ENCODE measurements at places on chromosomes 4 and X. TPM values are rescaled to one million over a fixed set of nuclear protein-coding genes. Genes with fewer than 3 reads are reported as not detected.

DNA sequence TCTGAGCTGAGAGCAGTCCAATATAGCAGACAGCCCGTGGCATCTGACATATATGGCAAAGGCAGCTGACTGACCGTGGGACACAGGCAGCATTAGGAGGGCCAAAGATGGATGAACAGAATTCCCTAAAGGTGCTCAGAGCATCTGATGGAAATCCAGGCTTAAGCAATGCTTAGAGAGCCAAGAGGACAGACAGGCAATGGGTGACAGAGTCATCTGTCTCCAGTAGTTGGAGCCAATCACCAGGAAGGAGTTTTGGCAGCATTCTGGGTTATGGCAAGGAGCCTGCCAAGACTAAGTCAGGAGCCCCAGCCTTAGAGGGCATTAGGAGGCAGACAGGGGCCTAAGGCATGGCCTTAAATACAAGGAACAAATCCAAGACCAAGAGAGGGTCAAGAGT, 153.3 kb upstream of the USP9X start:
- H3K4me1 ChIP-seq: peaks cover 13% of the 10 kb centered on the region
- no peaks in the 10 kb centered on the region for H3K36me3 ChIP-seq
- no peak overlapping the region for H3K27ac ChIP-seq
- peak; percentile 49 for DNase-seq
- H3K27me3 ChIP-seq: peaks cover 48% of the 10 kb centered on the region
- no peak overlapping the region for H3K4me3 ChIP-seq

DNA sequence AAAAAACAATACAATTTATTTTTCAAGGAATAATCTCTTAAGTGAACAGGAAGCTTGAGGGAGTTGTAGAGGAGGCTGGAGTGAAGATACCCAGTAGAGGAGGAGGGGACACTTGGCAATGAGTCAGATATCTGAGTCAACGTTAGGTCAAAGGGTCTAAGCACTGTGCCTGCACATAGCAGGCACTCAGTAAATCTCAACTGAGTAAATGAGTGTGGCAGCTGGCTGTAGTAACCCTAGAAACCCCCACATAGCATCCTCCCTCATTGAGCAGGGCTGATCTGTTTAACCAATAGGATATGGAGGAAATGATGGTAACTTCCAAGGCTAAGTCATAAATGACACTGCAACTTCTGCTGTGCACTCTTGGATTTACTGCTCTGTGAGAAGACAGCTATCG, 186.0 kb upstream of the FAM241A start:
- H3K4me1 ChIP-seq: no peaks in the 10 kb centered on the region
- H3K36me3 ChIP-seq: no peaks in the 10 kb centered on the region
- peak; percentile 61 for DNase-seq

DNA sequence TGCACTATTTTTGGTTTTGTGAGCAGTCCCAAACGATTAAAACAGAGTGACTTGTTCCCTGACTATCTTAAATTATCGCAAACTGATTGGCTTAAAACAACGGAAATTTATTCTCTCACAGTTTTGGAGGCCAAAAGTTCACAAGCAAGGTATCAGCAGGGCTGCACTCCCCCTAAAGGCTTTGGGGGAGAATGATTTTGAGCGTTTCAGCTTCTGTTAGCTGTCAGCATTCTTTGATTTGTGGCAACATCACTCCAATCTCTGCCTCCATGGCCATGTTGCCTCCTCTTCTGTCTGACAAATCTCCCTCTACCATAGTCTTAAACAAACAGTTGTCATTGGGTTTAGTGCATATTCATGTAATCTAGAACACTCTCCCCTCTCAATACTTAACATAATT, 459.6 kb upstream of the ATOH1 start:
- H3K36me3 ChIP-seq: no peaks in the 10 kb centered on the region
- no peak overlapping the region for H3K27ac ChIP-seq
- H3K4me3 ChIP-seq: no peak overlapping the region
- DNase-seq: no peak
- H3K4me1 ChIP-seq: no peaks in the 10 kb centered on the region

DNA sequence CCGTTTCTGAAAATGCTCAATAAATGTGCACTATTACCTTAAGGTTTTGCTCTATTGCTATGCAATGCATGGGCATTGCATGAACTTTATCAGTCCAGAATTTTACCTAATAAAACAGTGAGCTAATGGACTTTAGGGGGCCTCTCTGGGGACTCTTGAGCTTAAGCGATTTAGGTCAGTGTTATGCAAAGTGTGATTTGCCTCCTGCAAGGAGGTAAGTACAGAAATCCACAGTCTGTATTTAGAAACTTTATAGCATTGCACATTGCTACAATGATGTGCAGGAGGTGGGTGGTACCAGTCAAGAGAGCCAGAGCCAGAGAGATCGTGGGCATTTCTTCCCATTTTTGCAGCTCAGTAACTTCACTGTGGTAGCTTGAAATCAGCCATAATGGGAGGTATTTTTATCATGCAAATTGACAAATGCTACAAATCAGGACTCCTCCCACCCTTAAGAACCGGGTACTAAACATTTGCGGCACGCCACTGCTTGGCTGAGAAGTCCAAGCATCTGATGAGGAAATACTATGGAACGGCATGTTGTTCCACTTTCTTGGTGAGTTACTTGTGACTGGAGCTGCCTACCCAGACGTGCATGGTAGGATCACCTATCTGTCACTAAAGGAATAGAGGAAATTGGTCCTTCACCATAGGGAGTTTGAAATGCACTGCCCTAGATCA, 174.6 kb upstream of the PGRMC2 start:
- no peaks in the 10 kb centered on the region for H3K36me3 ChIP-seq
- DNase-seq: no peak
- H3K27ac ChIP-seq: no peak overlapping the region
- H3K27me3 ChIP-seq: no peaks in the 10 kb centered on the region
- H3K4me1 ChIP-seq: no peaks in the 10 kb centered on the region
- no peak overlapping the region for H3K4me3 ChIP-seq

DNA sequence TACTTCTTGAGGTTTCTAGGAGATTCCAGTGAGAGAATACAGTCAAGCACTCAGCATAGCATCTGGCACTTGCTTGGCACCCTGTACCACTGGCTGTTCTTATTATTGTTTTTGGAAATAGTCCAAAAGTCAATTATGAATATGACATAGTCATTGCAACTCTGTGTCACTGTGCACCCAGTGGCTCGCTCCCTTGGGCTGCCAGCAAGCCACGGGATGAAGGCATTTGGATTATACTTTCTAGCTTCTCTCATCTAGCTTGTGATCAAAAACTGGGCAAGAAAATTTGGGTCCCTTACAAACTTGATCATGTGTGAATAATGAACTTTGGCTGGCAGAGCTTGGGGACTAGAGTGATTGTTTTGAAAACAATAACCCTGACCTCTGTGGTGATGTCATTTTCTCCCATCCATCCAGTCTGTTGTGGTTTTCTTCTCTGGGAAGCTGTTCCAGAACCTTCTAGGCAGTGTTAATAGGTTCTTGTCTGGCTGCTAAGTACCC, 32.7 kb upstream of the LIMCH1 start:
- peaks cover 55% of the 10 kb centered on the region for H3K4me1 ChIP-seq
- H3K4me3 ChIP-seq: no peak overlapping the region
- H3K36me3 ChIP-seq: peaks cover 12% of the 10 kb centered on the region

DNA sequence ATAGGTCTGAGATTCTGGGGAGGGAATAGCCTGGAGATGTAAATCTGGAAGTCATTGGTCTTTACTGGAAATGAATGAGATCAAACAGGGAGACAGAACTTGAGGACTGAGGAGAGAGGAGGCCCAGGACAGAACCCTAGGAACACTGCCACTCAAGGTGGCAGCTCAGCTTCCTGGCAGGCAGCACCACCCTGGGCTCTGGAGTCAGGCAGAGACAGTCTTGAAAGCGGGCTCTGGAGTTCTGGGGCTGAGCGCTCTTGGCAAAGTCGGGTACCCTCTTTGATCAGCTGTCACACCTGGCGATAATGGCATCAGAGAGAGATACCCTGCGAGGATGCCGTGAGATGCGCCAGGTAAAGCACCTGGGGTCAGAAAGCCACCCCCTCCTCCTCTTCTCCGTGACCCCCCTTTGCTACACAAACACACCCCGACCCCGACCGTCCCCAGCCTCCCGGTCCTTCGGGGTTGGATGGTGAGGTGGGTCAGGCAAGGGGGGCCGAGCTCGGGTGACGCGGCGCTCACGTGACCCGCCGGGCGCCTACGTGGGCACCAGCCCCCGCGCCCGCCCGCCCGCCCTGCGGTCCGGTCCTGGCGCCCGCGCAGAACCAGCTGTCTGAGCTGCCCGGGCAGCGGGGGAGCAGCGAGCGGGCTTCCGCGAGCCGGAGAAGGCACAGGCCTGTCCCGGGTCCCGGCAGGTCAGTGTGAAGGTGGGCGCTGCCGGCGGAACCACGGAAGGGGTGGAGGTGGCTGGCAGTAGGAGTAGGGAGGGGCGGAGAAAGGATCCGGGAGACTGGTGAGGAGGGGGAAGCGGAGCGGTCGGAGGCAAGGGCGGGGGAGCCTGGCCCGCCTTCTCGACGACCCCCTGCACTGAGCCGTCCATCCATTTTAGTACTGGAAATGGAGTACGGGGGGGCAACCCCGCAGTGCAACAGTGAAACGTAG, at the start of gene TCEAL3:
TCEAL3 (plus strand) TSS at position 600 of the 942 bp plus-strand sequence. CDS start 1,102 bp downstream, outside the sequence.
- H3K27ac ChIP-seq: peak within 1 kb of the TSS; percentile 87
- peaks cover 8% of the 10 kb centered on the region for H3K4me1 ChIP-seq
- no peak for DNase-seq
- H3K27me3 ChIP-seq: peaks cover 73% of the 10 kb centered on the region

GRCh38 chr4:110344165-110344564, 131.8 kb upstream of the ENPEP start:
- H3K27ac ChIP-seq: no peak overlapping the region
- peaks cover 5% of the 10 kb centered on the region for H3K27me3 ChIP-seq
- no peak overlapping the region for H3K4me3 ChIP-seq
- H3K36me3 ChIP-seq: no peaks in the 10 kb centered on the region

- H3K4me3 ChIP-seq: no peak overlapping the region
- H3K27ac ChIP-seq: no peak overlapping the region
- H3K4me1 ChIP-seq: no peaks in the 10 kb centered on the region
- no peak for DNase-seq
These were observed 78.8 kb downstream of the FAM184B start for GRCh38 chr4:17702641-17703040.

DNA sequence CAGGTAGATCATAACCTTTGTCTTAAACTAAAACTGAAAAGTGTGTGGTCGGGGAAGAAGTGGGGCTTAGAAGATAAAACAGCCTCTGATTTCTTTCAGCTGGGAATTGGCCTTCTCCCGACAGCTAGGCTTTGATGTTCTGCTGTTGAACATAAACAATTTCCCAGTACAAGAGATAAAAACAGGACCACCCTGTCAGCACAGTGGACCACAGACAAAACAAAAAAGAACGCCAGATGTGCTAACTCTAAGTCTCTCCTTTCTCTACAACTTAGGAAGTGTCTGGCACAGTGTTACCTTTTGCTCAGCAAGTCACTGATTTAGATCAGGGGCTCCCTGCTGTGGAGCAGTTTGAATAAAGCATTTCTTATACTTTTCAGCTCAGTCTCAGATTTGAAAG, 87.5 kb upstream of the UXT start:
- no peak overlapping the region for H3K4me3 ChIP-seq
- no peak for DNase-seq
- H3K36me3 ChIP-seq: no peaks in the 10 kb centered on the region
- no peak overlapping the region for H3K27ac ChIP-seq
- H3K27me3 ChIP-seq: no peaks in the 10 kb centered on the region

GRCh38 chr4:57109411-57109846, 756 bp downstream of the IGFBP7 start:
- peak overlapping the region; percentile 68 for H3K4me3 ChIP-seq
- no peaks in the 10 kb centered on the region for H3K27me3 ChIP-seq
- no peaks in the 10 kb centered on the region for H3K36me3 ChIP-seq
- peaks cover 30% of the 10 kb centered on the region for H3K4me1 ChIP-seq
- no peak for DNase-seq
- no peak overlapping the region for H3K27ac ChIP-seq

DNA sequence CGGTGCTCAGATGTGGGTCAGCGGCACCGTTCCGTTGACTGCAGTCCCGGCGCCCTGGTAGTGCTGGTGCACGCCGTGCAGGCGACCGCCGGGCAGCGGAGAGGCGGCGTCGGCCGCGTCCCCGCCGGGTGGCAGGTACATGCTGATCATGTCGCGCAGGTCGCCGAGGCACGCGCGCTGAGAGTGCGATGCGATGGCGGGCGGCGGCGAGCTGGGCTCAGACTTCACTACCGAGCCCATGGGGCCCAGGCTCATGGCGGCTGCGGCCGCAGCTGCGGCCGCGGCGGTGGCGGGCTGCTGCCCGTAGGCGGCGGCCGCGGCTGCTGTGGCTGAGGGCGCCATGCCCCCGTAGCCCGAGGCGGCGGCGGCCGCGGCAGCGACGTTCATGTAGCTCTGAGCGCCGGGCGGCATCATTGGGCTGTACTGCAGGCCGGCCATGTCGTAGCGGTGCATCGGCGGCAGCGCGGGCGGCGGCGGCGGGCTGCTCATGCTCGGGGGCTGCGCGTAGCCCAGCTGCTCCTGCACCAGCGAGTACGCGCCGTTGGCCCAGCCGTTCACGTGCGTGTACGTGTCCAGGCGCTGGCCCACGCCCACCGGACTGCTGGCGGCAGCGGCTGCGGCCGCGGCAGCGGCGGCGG, 1.0 kb downstream of the SOX3 start:
- no peak for DNase-seq
- H3K4me3 ChIP-seq: no peak overlapping the region
- no peaks in the 10 kb centered on the region for H3K36me3 ChIP-seq
- peaks cover 6% of the 10 kb centered on the region for H3K4me1 ChIP-seq
- H3K27ac ChIP-seq: no peak overlapping the region
- peaks cover 8% of the 10 kb centered on the region for H3K27me3 ChIP-seq

DNA sequence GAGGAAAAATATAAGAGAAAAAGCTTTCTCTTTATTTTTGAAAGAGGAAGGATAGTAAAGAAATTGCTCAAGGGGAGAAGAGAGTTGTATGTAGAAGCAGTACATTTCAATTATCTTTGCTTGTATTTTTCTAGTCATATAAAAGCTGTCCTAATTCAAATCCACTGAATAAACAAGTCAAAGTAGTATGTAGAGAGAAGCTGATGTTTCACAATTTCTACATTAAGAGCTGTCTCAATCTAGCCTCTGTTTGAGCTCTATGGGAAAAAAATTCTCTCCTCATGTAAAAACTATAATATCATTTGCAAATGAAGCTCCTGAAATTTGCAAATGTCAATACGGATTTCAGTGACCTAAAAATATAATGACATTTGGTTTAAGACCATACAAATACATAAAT, 52.6 kb downstream of the CHM start:
- H3K4me1 ChIP-seq: peaks cover 15% of the 10 kb centered on the region
- H3K27ac ChIP-seq: no peak overlapping the region
- no peaks in the 10 kb centered on the region for H3K36me3 ChIP-seq

DNA sequence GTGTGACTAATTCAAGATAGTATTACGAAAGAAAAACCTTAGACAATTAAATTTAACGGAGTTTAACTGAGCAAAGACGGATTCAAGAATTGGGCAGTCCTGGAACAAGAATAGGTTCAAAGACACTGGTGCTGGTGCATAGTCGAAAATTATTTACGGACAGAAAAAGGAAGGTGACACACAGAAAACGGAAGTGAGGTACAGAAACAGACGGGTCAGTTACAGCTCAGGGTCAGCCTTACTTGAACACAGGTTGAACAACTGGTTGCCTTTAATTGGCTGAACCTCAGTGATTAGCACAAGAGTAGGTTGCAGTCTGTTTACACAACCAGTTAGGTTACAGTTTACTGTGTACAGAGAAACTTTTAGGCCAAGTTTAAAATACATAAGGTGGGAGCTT, 31.5 kb downstream of the KLHL8 start:
- H3K27me3 ChIP-seq: no peaks in the 10 kb centered on the region
- no peaks in the 10 kb centered on the region for H3K4me1 ChIP-seq
- no peak overlapping the region for H3K27ac ChIP-seq
- peak; percentile 33 for DNase-seq
- H3K4me3 ChIP-seq: no peak overlapping the region
- H3K36me3 ChIP-seq: no peaks in the 10 kb centered on the region

TCEAL2 gene
- not detected for total RNA-seq

DOK7 gene
- 1.1 TPM for total RNA-seq

KLHL4 gene
- total RNA-seq: 9.8 TPM

IDH3G gene
- 65.4 TPM for total RNA-seq

Data from MCF 10A (cell line).